Stimulated activated CD4-positive, alpha-beta T cell treated with anti-CD3 and anti-CD28 coated beads, Interleukin-15, amount 100 ng/mL, for 24 hours (primary cell): ENCODE measurements at places on chromosomes 2 and 18.

DNA sequence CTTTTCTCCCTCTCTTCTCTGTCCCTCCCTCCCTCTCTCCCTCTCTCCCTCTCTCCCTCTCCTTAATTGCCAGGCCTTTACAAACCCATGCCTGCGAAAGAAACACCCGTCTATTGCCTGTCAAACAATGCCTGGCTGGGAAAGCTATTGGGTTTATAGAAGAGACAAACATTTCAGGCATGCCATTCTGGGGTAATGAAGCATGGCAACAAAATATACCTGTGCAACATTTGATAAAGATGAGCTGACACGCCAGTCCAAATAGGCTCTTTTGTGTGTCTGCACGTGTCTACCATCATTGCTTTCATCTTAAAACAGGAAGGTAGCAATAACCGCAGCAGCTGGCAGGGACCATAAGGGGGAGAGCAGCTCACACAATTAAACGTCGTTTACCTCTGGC, 282.1 kb downstream of the ZNF516 start:
- no peak for DNase-seq

DNA sequence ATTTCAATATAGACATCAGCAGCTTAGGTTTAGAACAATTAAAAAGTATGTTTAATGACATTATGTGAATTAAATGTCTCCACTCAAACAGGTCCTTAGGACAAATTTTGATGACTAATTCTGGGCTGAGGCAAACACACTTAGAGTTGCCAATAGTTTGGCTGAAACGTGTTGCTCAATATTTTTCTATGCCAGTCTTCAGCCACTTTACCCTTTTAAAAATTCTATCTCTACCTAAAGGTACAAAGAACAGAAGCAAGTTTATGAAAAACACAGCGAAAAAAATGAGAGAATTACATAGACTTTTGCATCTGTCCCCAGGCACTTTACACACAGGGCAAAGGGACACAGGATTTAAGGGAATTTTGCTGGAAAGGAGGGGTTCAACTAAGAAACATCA, 4.5 kb downstream of the IDH1 start:
- DNase-seq, result no peak

GRCh38 chr2:75403991-75404428, 156.7 kb downstream of the EVA1A start:
- no peak for DNase-seq

- no peak for DNase-seq
Measured at GRCh38 chr2:201269764-201270163, 9.4 kb downstream of the CASP8 start.

DNA sequence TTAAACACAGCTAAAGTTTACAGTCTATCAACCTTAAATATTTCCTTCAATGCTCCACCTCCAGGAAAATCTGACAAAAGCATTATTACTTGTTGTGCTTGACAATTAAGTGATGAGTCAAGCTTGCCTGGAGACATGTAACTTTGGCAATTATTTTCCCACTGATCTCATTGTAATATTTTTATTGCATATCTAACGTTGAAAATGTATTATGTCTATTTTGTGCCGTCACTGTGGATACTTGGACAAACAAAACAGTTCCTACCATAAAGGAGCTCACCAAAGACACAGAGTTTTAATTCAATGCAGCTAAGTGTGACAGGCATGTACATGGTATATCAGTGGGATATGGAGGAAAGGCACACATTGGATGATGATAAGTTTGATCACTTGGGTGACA, 24.7 kb downstream of the RNF103 start:
- DNase-seq, result no peak

DNA sequence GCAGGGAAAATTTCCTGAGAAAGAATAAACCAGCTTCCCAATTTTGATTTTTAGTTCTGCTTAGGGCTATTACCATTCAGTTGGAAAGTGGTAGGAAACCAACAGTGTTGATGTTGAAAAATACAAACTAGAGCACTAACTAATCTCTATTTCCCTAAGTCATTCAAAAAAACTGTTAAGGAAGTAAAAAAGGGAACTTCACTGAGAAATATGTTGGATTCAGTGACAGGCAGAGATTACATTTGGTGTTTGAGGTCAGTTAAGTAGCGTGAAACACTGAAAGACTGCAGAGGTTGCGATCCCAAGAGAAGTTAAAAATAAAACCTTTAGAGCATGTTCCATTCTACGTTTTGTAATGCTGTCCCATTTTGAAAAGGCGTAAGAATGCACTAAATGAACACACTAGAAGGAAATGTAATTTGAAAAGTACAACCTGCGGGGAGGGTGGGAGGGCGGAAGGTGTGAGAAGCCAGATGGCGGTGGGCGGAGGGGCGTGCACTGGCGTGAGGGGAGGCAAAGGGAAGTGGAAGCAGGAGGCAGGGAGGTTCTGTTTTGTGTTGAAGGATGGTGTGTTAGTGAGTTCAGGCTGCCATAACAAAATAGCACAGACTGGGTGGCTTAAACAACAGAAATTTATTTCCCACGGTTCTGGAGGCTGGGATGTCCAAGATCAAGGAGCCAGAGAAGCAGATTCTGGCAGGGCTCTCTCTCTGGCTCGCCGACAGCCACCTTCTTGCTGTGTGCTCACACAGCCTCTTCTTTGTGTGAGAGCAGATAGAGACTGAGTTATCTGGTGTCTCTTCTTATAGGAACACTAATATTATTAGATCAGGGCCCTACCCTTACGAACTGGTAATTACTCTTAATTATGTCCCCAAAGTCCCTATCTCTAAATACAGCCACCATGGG, 94.3 kb upstream of the KCTD1 start:
- no peak for DNase-seq

DNA sequence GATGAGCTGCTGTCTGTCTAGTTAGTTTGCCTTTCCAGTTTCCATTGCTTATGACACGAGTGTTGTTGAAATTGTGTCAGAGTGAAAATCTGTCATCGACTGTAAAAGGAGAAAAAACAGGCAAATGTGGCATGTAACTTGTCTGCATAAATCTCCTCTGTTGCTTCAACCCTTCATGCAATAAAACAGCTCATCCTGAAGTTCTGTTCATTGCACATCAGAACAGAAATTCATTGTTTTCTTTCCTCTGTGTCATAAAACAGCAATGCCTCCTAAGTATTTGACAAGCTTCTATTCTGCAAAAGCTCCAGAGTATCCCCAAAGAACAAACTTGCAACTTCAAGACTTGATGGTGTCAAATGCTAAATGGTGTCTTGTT, 432.1 kb downstream of the MEIS1 start:
- DNase-seq, result no peak

DNA sequence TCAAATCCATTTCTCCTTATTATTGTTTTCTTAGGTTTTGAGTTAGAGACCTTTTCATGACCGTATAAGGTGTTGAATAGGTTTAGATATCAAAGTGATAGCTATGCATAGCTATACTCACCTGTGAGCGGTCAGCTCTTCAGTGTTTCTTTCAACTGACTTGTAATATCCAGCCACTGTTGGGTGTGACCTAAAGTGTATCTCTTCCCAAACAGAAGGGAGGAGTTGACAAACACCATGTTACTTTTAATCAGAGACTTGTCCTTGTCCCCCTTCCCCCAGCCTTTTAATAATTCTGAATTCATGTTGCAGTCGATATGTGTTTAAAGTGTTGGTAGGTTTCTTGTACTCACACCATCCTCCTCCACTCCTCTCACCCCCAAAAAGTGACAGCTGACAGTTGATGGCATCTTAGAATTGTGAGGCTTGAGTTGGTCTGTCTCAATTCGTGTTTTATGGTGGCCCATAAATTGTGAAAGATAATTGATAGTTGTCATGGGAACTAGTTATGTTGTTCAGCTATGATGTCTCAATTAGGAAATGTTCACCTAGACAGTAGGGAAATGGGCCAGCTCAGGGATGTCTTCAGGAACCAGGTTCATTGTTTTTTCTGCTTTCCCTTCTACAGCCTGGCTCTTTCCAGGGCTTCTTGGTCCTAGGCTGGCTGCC, 12.0 kb downstream of the NEDD4L start:
- no peak for DNase-seq

- no peak for DNase-seq
Measured at GRCh38 chr2:120516679-120517314, 170.9 kb downstream of the INHBB start.

DNA sequence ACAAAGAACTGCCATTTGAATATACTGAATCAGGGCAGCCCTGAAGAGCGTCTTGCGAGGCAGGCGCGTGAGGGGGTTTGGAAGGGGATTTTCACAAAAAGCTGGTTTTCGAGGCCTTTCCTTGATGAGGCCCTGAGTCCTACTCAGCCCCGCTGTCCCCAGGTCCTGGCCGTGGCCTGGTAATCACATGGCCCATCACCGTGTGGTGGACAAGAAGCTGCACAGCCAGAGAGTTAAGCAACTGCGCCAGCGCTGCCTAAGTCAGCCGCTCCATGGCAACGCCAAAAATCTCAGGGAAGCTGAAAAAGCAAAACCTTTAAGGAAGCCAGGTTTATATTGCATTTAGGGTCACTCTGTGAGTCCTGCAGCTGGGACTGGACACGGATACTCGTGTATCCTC, 341.2 kb upstream of the MYT1L start:
- no peak for DNase-seq

DNA sequence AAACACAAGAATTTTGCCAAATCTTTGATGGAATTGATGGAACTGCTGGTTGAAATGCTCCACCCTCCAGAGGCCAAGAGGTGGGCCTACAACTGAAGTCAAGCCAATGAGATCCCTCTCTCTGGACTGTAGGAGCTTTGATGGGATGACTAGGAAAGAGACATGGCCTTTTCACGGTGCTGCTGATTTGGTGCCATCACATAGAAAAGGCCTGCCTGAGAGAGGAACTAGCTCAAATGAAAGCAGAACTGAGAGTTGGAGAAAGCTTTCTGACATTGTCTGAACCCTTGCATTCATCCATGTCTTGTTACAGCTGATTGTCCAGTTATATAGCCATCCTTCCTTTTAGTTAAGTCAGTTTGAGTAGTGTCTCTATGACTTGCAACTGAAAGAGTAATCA, 283.8 kb upstream of the LYPD1 start:
- no peak for DNase-seq

DNA sequence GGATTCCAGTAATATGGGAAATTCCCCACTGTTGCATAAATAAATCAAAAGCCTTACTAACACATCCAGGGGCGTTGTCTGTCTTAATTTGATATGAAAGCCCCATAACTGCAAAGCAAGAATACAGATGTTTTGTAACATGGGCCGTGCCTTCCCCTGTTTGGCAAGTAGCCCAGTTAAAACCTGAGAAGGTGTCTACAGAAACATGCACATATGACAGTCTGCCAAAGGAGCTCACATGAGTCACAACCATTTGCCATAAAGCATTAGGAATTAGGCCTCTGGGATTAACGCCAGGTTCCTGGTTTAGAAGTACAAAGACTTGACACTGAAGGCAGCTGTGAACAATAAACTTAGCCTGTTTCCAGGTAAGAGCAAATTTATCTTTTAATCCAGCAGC, 43.1 kb upstream of the LONRF2 start:
- no peak for DNase-seq

GRCh38 chr2:69477627-69478026, 40.4 kb upstream of the NFU1 start:
- DNase-seq, result no peak

- DNase-seq, result no peak
Measured at GRCh38 chr2:227198866-227199265, 34.4 kb downstream of the COL4A3 start.
